ENCODE measurements at places on chromosomes 5 and 9.

DNA sequence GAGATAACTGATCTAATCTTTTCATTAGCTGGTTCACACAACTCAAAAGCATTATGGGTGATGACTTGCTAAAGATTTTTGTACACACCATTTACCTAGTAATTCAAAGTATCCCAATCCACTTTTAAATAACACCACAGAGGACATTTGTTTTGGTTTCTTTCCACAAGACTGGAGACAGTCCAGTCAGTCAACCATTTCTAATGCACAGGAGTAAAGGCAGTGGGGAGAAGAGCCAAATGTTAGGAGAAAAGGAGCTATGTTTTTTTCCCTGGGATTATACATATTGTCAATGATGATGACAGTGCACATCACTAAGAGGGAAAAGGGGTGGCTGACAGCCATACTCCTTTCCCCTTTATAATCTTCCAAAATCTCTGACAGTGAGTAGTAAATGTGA is 240.9 kb downstream of the GABRB2 start:
- DNase-seq = no peak

DNA sequence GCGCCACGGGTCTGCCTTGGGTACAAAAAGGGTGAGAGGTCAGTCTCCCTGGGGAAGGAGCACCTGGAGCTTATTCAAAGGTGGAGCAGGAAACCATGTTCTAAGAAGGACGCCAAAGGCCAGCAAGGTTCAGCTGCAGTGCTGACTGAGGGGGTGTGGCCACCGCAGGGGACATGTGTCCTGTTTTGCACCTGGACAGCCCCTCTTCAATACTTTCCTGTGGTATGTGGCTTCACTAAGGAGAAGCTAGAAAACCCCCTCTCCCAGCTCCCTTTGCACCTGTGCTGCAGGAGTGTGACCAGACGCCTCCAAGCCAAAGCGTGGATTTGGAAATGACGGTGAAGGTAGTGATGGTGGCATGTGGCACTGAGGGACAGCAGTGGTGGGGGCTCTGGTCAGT is 23.6 kb downstream of the TRIM14 start:
- DNase-seq = no peak

- no peak for DNase-seq
Measured at GRCh38 chr5:132277971-132278853, 16.0 kb upstream of the SLC22A4 start.

- DNase-seq = no peak
Measured at GRCh38 chr5:94740286-94740685, 121.8 kb downstream of the SLF1 start.

DNA sequence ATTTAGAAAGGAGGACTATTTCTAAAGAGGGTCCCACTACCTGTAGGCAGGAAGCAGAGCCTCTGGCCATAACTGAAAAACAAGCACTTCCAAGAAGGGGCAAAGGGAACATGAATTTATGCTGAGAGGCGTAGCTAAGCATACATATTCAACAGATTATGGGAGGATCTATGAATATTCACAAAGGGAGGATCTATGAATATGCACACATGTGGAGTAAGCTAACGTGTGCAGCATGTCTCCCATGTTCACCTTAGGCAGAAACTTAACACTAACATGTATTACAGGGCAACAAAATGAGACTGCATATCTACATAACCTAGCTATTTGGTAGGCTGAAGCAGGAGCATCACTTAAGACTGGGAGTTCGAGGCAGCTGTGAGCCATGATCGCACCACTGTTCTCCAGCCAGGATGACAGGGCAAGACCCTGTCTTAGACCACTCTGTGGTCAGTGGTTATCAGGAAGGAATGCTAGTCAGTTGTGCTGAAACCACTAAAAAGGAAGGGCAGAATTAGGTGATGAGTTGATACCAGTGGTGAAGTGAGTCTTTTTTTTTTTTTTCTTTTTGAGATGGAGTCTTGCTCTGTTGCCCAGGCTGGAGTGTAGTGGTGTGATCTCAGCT is 20.8 kb downstream of the FXN start:
- peak; percentile 19 for DNase-seq

DNA sequence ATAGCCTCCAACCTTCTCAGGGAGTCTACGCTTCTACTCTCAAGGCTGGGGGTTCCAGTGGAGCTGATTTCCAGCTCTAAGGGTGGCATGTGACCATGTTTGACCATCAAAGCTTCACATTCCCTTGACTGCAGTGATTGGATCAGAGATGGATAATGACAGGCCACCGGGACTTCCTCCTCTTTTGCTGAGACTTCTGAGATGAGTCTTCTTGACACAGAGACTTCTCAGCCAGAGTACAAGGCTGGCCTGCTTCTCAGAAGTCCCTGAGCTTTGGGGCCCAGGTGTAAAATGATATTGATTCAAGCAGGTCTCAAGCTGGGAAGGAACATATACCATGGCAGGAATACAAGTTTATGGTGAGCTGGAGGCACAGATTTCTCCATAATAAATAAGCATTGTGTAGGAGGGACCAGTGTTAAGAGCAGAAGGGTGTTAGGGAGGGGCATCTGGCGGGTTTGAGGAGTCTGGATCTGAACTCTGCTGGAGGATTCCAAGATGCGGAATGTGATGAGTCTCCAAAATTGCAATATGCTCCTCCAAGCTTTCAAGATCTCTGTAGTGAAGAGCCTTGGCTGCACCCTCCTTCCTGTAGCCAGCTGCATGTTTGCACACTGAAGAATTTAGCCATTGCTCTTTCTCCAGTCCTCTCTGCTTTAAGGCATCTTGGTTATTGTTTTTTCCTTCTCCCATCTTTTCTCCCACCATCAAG is 41.7 kb upstream of the HSD17B4 start:
- no peak for DNase-seq

- peak; percentile 90 for DNase-seq
Measured at GRCh38 chr5:176415952-176416924, at the start of gene CLTB. Gene CLTB (minus strand): TSS chr5:176416539. CDS start chr5:176416363, 176 bp downstream.

DNA sequence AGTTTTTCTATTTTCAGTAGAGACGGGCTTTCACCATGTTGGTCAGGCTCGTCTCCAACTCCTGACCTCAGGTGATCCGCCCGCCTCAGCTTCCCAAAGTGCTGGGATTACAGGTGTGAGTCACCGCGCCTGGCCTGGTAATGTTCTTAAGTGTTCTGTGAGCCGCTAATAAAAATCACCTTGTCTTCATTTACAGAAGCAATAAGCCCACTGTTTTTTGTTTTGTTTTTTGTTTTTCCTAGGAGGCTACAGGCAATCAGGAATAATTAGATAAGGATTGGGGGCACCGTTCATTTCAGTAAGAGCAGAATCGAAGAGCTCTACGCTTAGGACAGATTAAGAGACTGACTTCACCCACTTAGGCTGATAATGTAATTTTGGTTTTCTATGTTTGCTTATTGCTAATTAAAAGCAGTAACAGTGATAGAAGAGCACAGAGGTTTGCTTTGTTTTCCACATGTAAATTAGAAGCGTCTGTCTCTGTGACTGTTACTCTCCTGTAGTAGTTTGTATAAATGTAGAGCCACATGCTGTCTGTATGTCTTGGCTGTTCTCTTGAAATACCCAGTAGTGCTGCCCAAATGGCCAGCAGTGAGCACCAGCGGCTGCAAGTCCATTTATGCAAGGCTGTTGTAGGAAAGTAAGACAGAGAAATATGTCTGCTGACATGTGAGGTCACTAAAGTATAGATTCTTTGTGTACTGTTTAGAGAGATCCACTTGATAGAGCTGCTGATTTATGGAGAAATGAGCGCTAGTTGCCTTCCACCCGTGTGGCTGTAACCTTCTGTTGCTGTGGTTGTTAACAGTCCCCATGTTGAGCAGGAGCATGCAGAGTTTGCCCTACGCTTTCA is 30.5 kb downstream of the TRIO start:
- DNase-seq = no peak

GRCh38 chr5:54243483-54244080 is 66.8 kb downstream of the ARL15 start:
- DNase-seq = peak; percentile 51

- DNase-seq = no peak
Measured at GRCh38 chr5:100889896-100890295, 13.2 kb downstream of the ST8SIA4 start.

GRCh38 chr5:133838286-133838685 is 130.1 kb downstream of the C5orf15 start:
- no peak for DNase-seq

DNA sequence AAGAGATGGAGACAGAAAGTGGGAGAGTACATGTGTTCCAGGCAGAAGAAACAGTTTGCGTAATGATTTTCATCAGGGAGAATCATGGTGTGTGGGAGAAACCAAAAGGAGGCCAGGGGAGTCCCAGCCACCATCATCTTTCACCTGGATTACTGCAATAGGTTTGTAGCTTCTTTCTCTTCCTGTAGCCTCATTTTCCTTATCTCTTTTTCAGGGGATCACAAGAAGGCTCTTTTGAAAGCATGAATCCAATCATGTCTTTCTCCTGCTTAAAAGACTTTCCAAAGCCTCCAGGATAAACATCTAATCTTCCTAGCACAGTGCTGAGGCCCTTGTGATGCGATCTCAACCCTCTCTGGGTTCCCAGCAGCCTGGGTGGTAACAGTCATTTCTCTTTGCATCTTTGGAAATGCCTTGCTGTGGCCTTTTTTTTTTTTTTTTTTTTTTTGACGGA is 10.3 kb upstream of the GPBP1 start:
- no peak for DNase-seq

- no peak for DNase-seq
Measured at GRCh38 chr5:44900273-44900954, 91.7 kb downstream of the MRPS30 start.

GRCh38 chr5:162434281-162434680 is 366.7 kb downstream of the GABRG2 start:
- no peak for DNase-seq

DNA sequence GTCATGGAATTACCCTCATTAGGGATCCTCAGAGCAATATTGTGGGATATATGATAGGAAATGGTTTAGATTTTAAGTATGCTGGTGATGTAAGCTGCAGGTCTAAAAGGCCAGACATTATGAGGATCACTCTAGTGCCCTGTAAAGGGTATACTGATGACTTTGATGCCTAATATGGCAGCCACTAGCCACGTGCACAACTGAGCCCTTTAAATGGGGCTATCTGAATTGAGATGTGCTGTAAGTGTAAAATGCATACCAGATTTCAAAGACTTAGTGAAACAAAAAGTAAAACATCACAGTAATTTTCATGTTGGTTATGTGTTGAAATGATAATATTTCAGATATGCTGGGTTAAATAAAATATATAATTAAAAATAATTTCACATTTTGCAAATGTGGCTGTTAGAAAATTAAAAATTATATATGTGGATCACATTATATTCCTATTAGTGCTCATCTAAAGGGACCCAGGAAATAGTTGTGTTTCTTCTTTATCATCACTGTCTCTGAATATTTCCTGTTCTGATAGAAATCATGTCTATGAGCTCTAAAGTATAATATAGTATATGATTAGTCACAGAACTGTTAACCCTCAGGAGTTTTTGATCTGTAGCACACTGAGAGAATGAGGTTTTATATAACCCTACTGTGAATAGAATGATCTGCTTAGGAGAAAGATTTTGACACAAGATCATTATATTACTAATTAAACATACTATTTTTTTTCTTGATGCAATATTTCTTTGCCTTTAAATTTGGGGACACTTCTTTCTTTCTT is 50.1 kb downstream of the OSTF1 start:
- DNase-seq = no peak

DNA sequence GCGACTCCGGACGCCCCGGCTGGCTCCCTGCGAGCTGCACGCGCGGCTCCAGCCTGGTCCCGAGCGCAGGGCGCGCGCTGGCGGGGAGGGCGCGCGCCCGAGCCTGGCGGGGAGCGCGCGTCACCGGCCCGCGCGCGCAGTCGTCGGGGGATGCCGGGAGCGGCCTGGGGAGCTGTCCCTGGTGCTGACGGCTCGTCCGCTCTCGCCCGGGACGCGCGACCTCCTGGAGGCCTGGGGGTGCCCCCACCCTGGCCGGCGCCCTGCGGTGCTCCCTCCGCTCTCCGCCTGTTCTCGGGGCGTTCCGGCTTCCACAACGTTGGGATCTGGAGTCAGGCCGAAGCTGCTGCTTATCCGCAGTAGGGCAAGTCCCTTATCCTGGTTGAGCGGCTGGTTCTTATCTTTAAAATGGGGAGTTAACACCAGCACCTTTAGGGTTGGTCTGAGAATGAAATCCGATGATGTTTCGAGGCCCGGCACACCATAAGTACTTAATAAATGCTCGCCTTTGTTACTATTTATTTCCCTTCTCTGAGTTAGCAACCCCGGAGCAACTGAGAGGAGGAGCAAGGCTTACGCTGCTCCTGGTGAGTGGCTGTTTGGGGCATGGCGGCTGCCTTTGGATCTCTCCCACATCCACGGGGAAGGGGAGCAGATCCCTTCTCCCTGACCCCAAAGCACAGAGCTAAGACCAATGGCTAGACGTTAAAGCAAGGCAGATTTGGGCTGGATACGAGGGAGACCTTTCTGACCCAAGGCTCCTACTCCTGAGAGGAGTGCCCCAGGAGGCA is at the start of gene FAM163B:
Gene FAM163B (minus strand): TSS at position 79 of the 788 bp plus-strand sequence. CDS start 29,166 bp downstream, outside the sequence.
- no peak for DNase-seq

- DNase-seq = no peak
Measured at GRCh38 chr5:81006947-81007636, 46.9 kb downstream of the RASGRF2 start.

- peak; percentile 91 for DNase-seq
Measured at GRCh38 chr5:36357391-36357975, 55.8 kb upstream of the RANBP3L start.

DNA sequence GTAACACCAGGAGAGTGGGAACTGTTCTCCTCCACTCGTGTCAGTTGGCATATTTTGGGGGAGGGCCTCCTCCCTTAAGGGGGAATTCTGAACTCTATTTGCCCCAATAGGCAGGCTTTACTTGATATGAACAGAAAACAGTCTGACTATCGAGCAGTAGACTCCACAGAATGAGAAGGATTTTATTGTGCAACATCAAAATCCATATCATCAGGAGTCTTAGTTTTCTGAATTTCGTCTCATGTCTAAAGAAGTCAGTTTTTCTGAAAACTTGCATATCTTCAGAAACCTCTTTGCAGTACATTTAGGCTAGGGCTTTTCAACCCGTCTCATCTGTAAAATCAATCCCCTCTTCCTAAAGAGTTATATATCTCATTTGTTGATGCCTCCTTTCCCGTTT is 96.2 kb downstream of the AUH start:
- no peak for DNase-seq

DNA sequence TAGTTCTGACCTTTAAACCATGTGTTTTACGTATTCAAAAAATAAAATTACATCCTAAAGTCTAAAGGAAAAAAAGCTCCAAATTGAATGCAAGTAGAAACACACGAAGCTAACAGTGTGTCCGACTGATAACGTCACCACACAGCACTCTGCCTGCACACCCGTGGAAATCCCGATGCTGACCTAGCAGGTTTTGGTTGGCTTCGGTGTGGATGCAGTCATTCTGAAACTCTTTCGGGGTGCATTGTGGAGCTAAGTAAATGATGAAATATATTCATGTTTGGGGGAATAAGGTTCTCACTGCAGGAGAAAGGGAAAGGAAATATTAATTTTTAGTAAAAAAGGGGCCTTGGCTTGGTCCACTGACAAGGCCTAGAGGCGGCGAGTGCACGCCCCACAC is 2.0 kb downstream of the RASGEF1C start:
- no peak for DNase-seq
